ENCODE measurements at places on chromosomes 6 and 20. TPM values are rescaled to one million over a fixed set of nuclear protein-coding genes. Genes with fewer than 3 reads are reported as not detected.

Gene PNPLA1
- total RNA-seq, result 1.3 TPM

Gene MMP24
- not detected for total RNA-seq

Gene UCKL1
- 130 TPM for total RNA-seq

Gene UNC93A
- 11.5 TPM for total RNA-seq

Gene DEFB132
- not detected for total RNA-seq

Gene NHLRC1
- total RNA-seq, result 3.5 TPM

Gene KIF13A
- 44.5 TPM for total RNA-seq

Gene SLC18B1
- 10.9 TPM for total RNA-seq

GRCh38 chr6:143449714-143450452, 612 bp downstream of the ADAT2 start:
- H3K27ac ChIP-seq, result peak overlapping the region; percentile 75
- no peaks in the 10 kb centered on the region for H3K4me1 ChIP-seq
- peak; percentile 39 for DNase-seq
- H3K27me3 ChIP-seq, result no peaks in the 10 kb centered on the region

DNA sequence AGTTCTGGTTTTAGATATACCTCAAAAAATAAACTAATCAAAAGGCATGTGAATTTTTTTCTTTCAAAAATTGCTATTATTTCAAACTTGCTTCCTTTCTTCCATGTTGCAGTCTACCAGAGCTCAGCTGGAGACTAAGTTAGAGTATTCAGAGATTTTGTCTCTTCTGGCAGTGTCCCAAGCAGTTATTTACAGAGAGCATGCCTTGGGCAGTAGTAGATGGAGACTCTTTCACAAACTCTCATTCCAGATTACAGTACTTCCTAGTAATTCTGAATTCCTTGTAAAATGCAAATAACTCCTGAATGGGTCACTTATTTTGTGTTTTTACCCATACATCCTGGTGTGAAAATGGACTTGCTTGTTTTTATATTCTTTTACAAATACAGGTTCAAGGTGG, 703.4 kb downstream of the EPHA7 start:
- H3K36me3 ChIP-seq, result no peaks in the 10 kb centered on the region
- no peak for DNase-seq
- no peaks in the 10 kb centered on the region for H3K27me3 ChIP-seq
- H3K4me1 ChIP-seq, result no peaks in the 10 kb centered on the region

DNA sequence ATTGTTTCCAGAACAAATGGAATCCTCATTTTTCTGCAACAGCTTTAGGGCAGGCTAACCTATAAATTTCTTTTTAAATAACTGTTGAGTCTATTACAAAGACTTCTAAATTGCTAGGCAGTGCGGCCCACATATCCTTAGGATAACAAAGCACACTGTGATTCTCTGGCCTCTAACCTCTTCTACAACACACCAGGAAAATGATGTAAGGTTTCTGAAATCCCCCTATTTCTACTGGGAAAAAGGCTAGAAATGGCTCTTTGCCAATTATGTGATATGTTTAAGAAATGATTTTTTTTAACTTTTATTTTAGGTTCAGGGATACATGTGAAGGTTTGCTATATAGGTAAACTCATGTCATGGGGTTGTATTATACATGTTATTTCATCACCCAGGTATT, 17.3 kb upstream of the NT5E start:
- H3K27me3 ChIP-seq, result no peaks in the 10 kb centered on the region
- H3K36me3 ChIP-seq, result no peaks in the 10 kb centered on the region
- no peak for DNase-seq
- H3K27ac ChIP-seq, result no peak overlapping the region
- no peaks in the 10 kb centered on the region for H3K4me1 ChIP-seq

DNA sequence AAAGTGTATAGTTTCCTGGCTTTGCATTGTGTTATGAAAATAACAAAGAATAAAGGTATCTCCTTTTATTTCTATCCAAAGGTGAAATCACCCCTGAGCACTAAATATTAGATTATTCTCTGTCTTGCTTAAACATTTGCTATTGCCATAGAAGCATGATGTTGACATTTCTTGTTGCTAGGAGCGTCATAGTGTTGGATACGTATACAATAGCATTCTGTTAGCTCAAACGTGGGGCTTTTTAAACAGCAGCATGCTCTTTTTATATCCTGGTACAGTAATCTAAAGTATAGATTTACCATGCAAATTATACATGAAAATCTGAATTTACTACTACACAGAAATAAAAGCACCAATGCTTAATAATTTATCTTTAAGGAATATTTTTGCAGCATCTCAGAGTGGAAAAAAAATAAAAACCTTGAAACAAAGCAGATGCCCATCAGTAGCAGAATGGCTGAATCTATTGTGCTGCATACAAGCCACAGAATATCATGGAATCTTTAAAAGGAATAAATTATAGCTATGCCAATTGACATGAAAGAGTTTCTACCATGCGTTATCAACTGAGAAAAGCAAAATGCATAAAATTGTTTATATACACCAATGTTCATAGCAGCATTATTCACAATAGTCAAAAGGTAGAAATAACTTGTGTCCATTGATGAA, 9.6 kb upstream of the HSF2 start:
- no peaks in the 10 kb centered on the region for H3K4me1 ChIP-seq
- no peak overlapping the region for H3K27ac ChIP-seq
- no peaks in the 10 kb centered on the region for H3K36me3 ChIP-seq
- H3K4me3 ChIP-seq, result no peak overlapping the region

- H3K27ac ChIP-seq, result peak overlapping the region; percentile 57
- no peaks in the 10 kb centered on the region for H3K4me1 ChIP-seq
- H3K4me3 ChIP-seq, result no peak overlapping the region
- no peaks in the 10 kb centered on the region for H3K27me3 ChIP-seq
- H3K36me3 ChIP-seq, result no peaks in the 10 kb centered on the region
These were observed 132.2 kb downstream of the SNX5 start for GRCh38 chr20:17836303-17836861.

- H3K27me3 ChIP-seq, result no peaks in the 10 kb centered on the region
- H3K36me3 ChIP-seq, result peaks cover 7% of the 10 kb centered on the region
- no peaks in the 10 kb centered on the region for H3K4me1 ChIP-seq
- no peak overlapping the region for H3K27ac ChIP-seq
- H3K4me3 ChIP-seq, result peak overlapping the region; percentile 75
These were observed 2.8 kb downstream of the ADNP start for GRCh38 chr20:50928469-50928868.

- H3K4me1 ChIP-seq, result no peaks in the 10 kb centered on the region
- H3K27ac ChIP-seq, result peak overlapping the region; percentile 3
- no peak overlapping the region for H3K4me3 ChIP-seq
- DNase-seq, result no peak
- H3K27me3 ChIP-seq, result no peaks in the 10 kb centered on the region
These were observed 148.6 kb upstream of the EXOC2 start for GRCh38 chr6:841569-841968.

- DNase-seq, result peak; percentile 75
- no peak overlapping the region for H3K27ac ChIP-seq
- H3K36me3 ChIP-seq, result no peaks in the 10 kb centered on the region
- H3K27me3 ChIP-seq, result no peaks in the 10 kb centered on the region
- no peaks in the 10 kb centered on the region for H3K4me1 ChIP-seq
- H3K4me3 ChIP-seq, result no peak overlapping the region
These were observed 197.6 kb upstream of the SASH1 start for GRCh38 chr6:148144917-148145521.

DNA sequence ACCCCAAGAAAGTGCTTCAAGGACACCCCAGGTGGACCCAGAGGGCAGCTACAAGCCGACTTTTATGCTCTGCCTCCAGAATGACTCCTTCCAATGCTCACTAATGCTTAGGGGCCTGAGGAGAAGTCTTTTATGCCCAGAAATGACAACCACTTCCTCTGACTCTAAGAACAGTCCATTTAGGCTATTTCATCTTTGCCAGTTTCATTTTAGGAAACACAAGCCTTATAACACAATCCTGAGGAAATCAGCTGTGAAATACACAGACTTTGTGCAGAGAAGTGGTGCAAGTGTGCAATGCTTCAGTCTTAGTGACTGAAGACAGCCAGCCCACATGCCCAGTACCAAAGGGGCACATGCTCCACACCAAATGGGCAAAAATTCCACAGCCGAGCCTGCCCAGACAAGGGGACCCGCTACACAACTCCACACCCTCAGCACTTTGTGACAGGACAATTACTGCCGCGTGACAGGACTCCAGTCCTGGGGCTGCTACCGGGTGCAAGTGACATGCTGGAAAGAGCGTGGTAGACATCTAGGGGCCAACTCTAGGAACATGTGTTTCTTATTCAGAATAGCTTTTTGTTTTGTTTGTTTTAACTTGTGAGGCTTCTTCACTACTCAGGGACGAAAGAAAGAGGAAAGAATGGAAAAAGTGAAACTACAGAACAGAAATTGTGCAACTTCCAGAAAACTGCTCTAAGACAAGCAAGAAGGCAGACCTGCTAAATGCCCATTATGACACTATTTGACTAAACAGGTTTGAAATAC, 28.2 kb upstream of the PLAGL1 start:
- H3K4me3 ChIP-seq, result peak overlapping the region; percentile 7
- no peaks in the 10 kb centered on the region for H3K27me3 ChIP-seq
- H3K4me1 ChIP-seq, result no peaks in the 10 kb centered on the region
- no peak overlapping the region for H3K27ac ChIP-seq

DNA sequence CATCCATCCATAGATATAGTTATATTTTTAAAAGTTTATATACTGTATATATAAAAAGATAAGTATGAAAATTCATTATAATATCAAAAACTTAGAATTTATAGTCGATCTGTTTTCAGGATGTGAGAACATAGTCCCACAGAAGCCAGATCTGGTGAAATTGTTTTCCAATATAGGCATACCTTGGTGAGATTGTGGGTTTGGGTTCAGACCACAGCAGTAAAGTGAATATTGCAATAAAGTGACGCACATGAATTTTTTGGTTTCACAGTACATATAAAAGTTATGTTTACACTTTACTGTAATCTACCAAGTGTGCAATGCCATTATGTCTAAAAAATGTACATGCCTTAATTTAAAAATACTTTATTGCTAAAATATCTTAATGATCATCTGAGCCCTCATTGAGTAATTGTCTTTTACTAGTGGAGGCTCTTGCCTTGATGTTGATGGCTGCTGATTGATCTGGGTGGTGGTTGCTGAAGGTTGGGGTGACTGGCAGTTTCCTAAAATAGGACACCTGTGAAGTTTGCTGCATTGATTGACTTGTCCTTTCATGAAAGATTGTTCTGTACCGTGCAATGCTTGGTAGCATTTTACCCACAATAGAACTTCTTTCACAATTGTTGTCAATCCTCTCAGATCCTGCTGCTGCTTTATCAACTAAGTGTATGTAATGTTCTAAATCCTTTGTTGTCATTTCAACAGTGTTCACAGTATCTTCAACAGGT, 29.8 kb downstream of the AIG1 start:
- H3K27ac ChIP-seq, result no peak overlapping the region
- H3K36me3 ChIP-seq, result no peaks in the 10 kb centered on the region
- no peak overlapping the region for H3K4me3 ChIP-seq
- no peak for DNase-seq
- no peaks in the 10 kb centered on the region for H3K27me3 ChIP-seq

DNA sequence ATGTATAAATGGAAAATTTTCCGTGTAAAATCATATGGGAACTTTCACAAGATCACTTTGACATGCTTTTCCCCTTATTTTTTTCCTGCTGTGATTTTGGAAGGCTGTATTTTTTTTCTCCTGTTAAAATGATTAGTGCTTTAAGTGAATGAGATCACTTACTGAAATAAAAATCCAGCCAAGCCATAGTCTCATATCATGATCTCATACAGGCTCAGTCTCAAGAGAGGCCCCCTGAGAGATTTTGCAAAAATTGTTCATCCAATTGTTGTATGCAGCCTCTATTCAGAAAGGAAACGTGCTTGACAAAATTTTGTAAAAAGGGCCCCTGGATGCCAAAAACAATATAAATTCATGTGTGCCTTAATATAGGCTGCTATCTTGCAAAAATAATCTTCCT, 528.2 kb downstream of the HDGFL1 start:
- H3K27me3 ChIP-seq, result no peaks in the 10 kb centered on the region
- H3K27ac ChIP-seq, result no peak overlapping the region
- DNase-seq, result no peak
- H3K36me3 ChIP-seq, result no peaks in the 10 kb centered on the region

- no peaks in the 10 kb centered on the region for H3K27me3 ChIP-seq
- DNase-seq, result no peak
- no peaks in the 10 kb centered on the region for H3K36me3 ChIP-seq
- H3K4me3 ChIP-seq, result no peak overlapping the region
- no peak overlapping the region for H3K27ac ChIP-seq
These were observed 28.4 kb downstream of the SRPK1 start for GRCh38 chr6:35892482-35892881.

- H3K36me3 ChIP-seq, result no peaks in the 10 kb centered on the region
- H3K4me1 ChIP-seq, result no peaks in the 10 kb centered on the region
- no peak overlapping the region for H3K27ac ChIP-seq
- DNase-seq, result peak; percentile 42
- H3K27me3 ChIP-seq, result no peaks in the 10 kb centered on the region
These were observed 18.2 kb upstream of the MYB start for GRCh38 chr6:135162678-135163439.

- no peak overlapping the region for H3K27ac ChIP-seq
- H3K4me3 ChIP-seq, result no peak overlapping the region
- no peaks in the 10 kb centered on the region for H3K36me3 ChIP-seq
- H3K4me1 ChIP-seq, result no peaks in the 10 kb centered on the region
These were observed 44.8 kb upstream of the TGM2 start for GRCh38 chr20:38209736-38210405.

DNA sequence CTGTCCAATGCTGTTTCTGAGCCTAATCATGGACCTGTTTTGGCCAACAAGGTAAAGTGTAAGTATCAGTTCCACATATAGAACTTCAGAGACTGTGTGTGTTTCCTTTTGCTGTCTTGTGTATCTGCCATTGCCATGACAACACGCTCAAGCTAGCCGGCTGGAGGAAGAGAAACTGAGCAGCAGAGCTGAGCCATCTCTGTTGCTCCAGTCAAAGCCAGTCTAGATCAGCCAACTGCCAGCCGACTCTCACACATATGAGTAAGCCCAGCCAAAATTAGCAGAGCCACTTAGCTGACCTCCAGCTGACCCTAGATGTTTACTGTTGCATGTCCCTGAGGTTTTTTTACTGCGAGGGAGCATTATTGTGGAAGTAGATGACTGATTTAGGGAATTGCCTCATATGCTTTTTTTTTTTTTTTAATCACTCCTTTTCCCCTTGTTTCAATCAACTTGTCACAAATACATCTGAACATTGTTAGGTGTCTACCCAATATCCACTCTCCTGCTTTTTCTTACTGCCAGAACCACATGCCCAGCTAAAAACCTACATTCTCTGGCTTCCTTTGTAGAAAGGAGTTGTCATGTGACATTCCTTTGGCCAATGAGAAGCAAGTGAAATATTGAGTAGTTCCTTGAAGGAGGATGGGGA, 304.3 kb upstream of the SUPT3H start:
- peak; percentile 83 for DNase-seq
- peaks cover 7% of the 10 kb centered on the region for H3K4me1 ChIP-seq
- H3K27ac ChIP-seq, result no peak overlapping the region
- no peaks in the 10 kb centered on the region for H3K36me3 ChIP-seq
- no peaks in the 10 kb centered on the region for H3K27me3 ChIP-seq
- H3K4me3 ChIP-seq, result no peak overlapping the region

GRCh38 chr6:68044264-68044663, 590.8 kb upstream of the ADGRB3 start:
- no peaks in the 10 kb centered on the region for H3K36me3 ChIP-seq
- H3K27ac ChIP-seq, result no peak overlapping the region
- no peaks in the 10 kb centered on the region for H3K4me1 ChIP-seq
- no peaks in the 10 kb centered on the region for H3K27me3 ChIP-seq

- no peak for DNase-seq
- H3K4me3 ChIP-seq, result no peak overlapping the region
- H3K36me3 ChIP-seq, result no peaks in the 10 kb centered on the region
- H3K27me3 ChIP-seq, result no peaks in the 10 kb centered on the region
These were observed 100.6 kb upstream of the DUSP22 start for GRCh38 chr6:191487-192312.

GRCh38 chr6:40419377-40419776, 167.8 kb downstream of the LRFN2 start:
- H3K4me3 ChIP-seq, result no peak overlapping the region
- no peaks in the 10 kb centered on the region for H3K27me3 ChIP-seq
- no peaks in the 10 kb centered on the region for H3K36me3 ChIP-seq
- H3K27ac ChIP-seq, result no peak overlapping the region
- no peaks in the 10 kb centered on the region for H3K4me1 ChIP-seq

All from Peyer's patch (tissue), 4 donors.